ENCODE measurements at places on chromosomes 3 and 15. TPM values are rescaled to one million over a fixed set of nuclear protein-coding genes. Genes with fewer than 3 reads are reported as not detected.

ELP6 gene
- 55.1 TPM for total RNA-seq

GRCh38 chr3:129855170-129855831, 38.2 kb downstream of the TMCC1 start:
- DNase-seq: no peak

FAIM gene
- 13.2 TPM for total RNA-seq

ASB14 gene
- not detected for total RNA-seq

DNA sequence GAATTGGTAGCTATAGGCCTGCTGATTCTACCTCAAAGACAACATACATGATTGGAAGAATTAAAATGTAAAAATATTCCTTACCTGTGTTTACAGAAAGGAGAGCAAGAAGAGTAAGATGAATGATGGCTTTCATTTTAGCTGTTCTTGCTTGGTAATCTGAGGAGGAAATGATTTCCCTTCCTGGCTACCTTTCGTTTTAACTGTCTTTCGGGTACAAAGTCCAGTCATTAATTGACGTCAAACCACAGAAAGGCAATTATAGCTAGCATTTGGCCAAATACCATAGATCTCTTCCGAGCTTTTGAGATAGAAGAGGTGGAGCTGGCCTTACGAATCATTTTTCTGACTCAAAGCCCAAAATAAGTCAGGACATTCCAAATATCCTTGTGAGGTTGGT, at the start of gene MUC13:
MUC13 (minus strand) TSS at position 175 of the 400 bp plus-strand sequence; CDS start at position 136, 39 bp downstream.
- no peak for DNase-seq

GRCh38 chr3:10300087-10300486, 7.3 kb upstream of the GHRL start:
- DNase-seq: no peak

Measured in neural progenitor cell (in vitro differentiated cells).